Esophagus muscularis mucosa (tissue), 4 donors: ENCODE measurements at places on chromosomes 6 and 20. TPM values are rescaled to one million over a fixed set of nuclear protein-coding genes. Genes with fewer than 3 reads are reported as not detected.
A peak's percentile ranks its signal among the peaks of the same experiment; 100 is the strongest.

GRCh38 chr6:55014321-55015088, 159.8 kb upstream of the HCRTR2 start:
- no peaks in the 10 kb centered on the region for H3K36me3 ChIP-seq
- H3K4me1 ChIP-seq = peaks cover 10% of the 10 kb centered on the region
- H3K4me3 ChIP-seq = no peak overlapping the region
- H3K27me3 ChIP-seq = no peaks in the 10 kb centered on the region

- DNase-seq = no peak
- H3K27ac ChIP-seq = no peak overlapping the region
- no peaks in the 10 kb centered on the region for H3K27me3 ChIP-seq
- H3K4me3 ChIP-seq = no peak overlapping the region
Observed at GRCh38 chr20:64130876-64131275, 23.5 kb upstream of the NPBWR2 start.

GRCh38 chr6:11323666-11324452, 91.4 kb upstream of the NEDD9 start:
- no peak for DNase-seq
- no peaks in the 10 kb centered on the region for H3K36me3 ChIP-seq
- H3K27me3 ChIP-seq = no peaks in the 10 kb centered on the region
- H3K27ac ChIP-seq = no peak overlapping the region
- H3K4me3 ChIP-seq = no peak overlapping the region

KCTD20 gene
- total RNA-seq = 78.2 TPM

DNA sequence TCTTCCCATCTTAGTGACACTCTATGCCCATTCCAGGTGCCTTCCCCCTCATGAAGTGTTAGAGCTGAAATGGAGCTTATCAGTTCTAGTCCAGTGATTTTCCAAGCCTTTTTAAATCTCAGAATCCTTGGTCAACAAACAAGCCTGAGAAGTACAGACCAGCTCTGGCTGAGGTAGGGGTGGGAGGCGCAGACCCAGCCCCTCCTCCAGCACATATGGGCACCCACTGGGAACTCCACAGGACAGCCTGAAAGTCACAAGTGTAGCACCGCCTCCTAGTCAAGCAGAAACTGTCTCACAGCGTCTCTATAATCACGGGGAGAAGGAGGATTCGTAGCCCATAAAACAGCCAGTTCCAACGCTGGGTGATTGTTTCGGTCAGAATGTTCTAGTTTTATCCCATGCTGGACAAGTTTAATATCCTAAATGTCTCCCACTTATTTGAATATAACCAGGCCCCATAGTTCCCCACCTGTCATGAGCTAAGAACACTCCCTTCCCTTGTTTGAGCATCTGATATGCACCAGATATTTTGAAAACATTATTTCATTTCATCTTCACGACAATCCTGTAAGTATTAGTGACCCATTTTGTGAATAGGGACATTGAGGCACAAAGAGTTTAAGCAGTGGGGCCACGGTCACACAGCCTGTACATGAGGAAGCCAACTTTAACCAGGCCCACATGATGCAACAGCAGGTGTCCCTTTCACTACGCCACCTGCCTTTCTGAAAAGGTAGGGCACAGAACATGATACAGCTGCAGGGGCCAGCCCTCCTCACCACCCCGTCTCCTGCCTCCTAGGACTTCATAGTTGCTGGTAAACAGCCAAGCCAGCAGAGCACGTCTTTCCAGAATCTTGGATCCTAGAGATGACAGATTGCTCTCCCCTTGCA, 40.1 kb downstream of the TRAF3IP2 start:
- peaks cover 32% of the 10 kb centered on the region for H3K36me3 ChIP-seq
- no peak for DNase-seq
- peaks cover 69% of the 10 kb centered on the region for H3K4me1 ChIP-seq
- H3K4me3 ChIP-seq = no peak overlapping the region
- no peaks in the 10 kb centered on the region for H3K27me3 ChIP-seq
- H3K27ac ChIP-seq = peak overlapping the region; percentile 70
